Amniotic stem cell (primary cell): ENCODE measurements at places on chromosomes 3 and 15.

- no peak for DNase-seq
These were observed 657.0 kb downstream of the TUSC7 start for GRCh38 chr3:117366574-117366973.

DNA sequence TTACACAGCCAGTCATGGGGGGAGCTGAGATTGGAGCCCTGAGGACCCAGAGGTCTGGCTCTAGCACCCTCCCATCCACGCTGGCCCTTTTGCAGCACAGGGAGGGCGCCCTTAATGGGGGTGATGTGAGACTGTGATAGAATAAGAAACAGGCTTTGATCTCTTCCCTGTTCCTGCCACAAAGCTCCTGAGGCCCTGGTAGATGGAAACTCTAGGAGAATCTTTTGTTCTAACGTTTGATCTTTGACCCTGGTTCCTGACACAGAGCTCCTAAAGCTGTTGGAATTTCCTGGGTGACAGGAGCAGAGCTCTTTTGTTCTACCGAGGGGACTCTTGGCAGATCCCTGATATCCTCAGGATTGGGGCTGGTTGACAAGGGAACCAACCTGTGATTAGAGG lies 1.2 kb upstream of the UROC1 start:
- no peak for DNase-seq

GRCh38 chr15:50030456-50030855 lies 88.6 kb downstream of the ATP8B4 start:
- DNase-seq: no peak

GRCh38 chr3:127697551-127698240 lies 24.9 kb downstream of the ABTB1 start:
- DNase-seq: no peak

- no peak for DNase-seq
These were observed 101.9 kb downstream of the KLHL25 start for GRCh38 chr15:85692873-85693272.

DNA sequence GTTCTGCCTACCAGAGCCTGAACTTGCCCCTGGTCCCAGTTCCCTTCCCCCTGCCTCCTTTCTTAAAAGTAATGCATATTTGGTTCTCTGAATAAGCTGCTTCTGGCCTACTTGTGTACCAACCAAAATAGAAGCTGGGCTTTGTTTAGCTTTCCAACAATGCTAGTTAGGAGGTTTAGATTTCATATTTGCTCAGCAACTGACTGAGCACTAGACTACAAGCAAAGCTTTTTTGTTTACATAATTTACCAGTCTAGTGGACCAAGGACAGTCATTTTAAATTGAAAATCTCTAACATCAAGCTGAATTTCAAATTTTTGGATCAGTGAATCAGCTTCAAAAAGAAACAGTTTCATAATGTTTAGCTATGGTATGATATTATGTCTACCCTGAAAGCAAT lies 331.2 kb downstream of the ULK4 start:
- no peak for DNase-seq
